ENCODE measurements at places on chromosomes 2 and 18. TPM values are rescaled to one million over a fixed set of nuclear protein-coding genes. Genes with fewer than 3 reads are reported as not detected.

CIB4 gene
- total RNA-seq: 0.44 TPM

REG3G gene
- total RNA-seq: not detected

OR6B2 gene
- total RNA-seq: not detected

TNS1 gene
- 508 TPM for total RNA-seq

KCNK3 gene
- total RNA-seq: 30.9 TPM

UGT1A10 gene
- not detected for total RNA-seq

ST6GAL2 gene
- 0.89 TPM for total RNA-seq

DNPEP gene
- 70.5 TPM for total RNA-seq

CNDP1 gene
- not detected for total RNA-seq

UPP2 gene
- not detected for total RNA-seq

TXNDC2 gene
- total RNA-seq: 0.18 TPM

SPAST gene
- total RNA-seq: 9.2 TPM

NYAP2 gene
- total RNA-seq: not detected

EVX2 gene
- not detected for total RNA-seq

CUL3 gene
- total RNA-seq: 59.3 TPM

ALK gene
- 0.26 TPM for total RNA-seq

SIX2 gene
- total RNA-seq: 1.0 TPM

CXCR2 gene
- 1.2 TPM for total RNA-seq

TRIM54 gene
- 105 TPM for total RNA-seq

KCNG2 gene
- total RNA-seq: 0.15 TPM

IRS1 gene
- total RNA-seq: 13.7 TPM

SPDYA gene
- total RNA-seq: 0.31 TPM

KLHL14 gene
- 0.08 TPM for total RNA-seq

CHRNG gene
- total RNA-seq: not detected

SLC40A1 gene
- total RNA-seq: 39.1 TPM

IL1F10 gene
- total RNA-seq: not detected

TMEM198 gene
- total RNA-seq: 4.1 TPM

EGR4 gene
- not detected for total RNA-seq

RIT2 gene
- not detected for total RNA-seq

MYO7B gene
- 0.89 TPM for total RNA-seq

IFIH1 gene
- total RNA-seq: 8.5 TPM

HES6 gene
- total RNA-seq: 3.8 TPM

NEB gene
- 30.5 TPM for total RNA-seq

NEURL3 gene
- total RNA-seq: 0.31 TPM

PLCD4 gene
- total RNA-seq: 0.73 TPM

DNAJC5G gene
- 0.41 TPM for total RNA-seq

SLC16A14 gene
- 3.1 TPM for total RNA-seq

FBXO48 gene
- 1.4 TPM for total RNA-seq

SNTG2 gene
- 1.6 TPM for total RNA-seq

SPATA3 gene
- total RNA-seq: not detected

TUBA3E gene
- 6.0 TPM for total RNA-seq

DNAH6 gene
- 0.38 TPM for total RNA-seq

FOXI3 gene
- not detected for total RNA-seq

PDE6D gene
- total RNA-seq: 18.8 TPM

MORN2 gene
- total RNA-seq: 14.3 TPM

MAP2 gene
- total RNA-seq: 6.6 TPM

MRO gene
- 3.4 TPM for total RNA-seq

PROC gene
- total RNA-seq: not detected

ACAA2 gene
- total RNA-seq: 155 TPM

PLEKHH2 gene
- 5.8 TPM for total RNA-seq

Data from left cardiac atrium (tissue), 4 donors.